ENCODE measurements at places on chromosomes 11 and 22.

DNA sequence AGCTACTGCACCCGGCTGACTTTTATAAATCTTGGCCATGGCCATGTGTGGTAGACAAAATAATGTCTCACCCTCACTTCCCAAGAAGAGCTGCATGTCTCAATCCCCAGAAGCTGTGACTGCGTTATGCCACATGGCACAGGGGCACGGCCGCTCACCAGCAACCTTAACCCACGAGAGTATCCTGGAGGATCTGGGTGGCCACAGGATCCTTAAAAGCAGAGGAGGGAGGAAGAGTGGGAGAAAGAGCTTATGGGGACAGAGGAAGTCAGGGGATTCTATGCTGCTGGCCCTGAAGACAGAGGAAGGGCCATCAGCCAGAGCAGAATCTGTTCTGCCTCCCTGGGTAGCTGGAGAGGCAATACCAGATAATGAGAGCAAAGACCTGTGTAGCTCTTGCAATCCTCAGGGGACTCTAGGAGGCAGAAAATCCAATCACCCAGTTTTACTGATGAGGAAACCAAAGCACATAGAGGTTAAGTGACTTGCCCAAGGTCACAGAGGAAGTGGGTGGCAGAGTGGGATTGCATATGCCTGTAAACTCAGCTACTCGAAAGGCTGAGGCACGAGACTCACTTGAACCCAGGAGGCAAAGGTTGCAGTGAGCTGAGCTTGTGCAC lies 55.3 kb downstream of the CELSR1 start:
- no peak for DNase-seq

DNA sequence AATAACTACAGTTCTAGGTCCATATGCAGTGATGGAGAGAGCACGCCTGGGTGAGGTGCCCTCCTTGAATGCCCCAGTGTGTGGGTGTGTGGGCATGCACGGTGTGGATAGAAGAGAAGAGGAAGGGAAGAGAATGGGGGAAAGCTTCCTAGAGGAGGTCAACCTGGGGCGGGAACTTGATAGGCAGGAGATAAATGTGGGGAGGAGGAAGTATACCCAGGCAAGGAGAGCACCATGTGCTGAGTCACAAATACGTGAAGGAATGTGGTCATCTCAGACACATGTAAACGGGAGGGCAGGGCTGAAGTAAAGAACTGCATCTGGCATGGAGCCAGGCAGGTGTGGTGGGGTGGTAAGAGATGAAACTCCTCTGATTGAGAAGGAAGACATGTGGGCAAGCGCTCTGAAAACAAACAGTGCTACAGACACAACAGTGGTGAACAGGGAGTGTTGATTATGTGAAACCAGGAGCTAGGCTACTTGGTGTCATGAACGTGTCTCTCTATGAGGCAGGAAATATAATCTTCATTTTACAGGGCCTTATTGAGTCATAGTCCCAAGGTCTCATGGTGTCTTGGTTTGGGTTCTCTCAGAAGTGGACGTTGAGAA lies 61.5 kb upstream of the EED start:
- no peak for DNase-seq

DNA sequence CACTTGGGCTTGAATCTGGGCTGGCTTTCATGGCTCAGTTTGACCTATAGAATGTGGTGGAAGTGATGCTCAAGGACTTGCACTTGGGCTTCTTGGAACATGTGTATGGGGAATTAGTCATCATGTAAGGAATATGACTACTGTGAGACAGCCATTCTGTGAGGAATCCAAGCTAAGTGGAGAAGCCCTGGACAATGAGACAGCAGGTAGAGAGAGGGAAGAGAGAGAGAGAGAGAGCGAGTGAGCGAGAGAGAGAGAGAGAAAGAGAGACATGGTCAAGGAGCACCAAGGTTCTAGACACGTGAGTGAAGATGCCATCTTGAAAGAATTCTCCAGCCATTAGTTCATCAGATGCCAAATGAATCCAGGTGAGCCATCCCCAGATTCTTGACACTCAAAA lies 261.6 kb upstream of the SORL1-AS1 start:
- peak; percentile 13 for DNase-seq

GRCh38 chr11:65438257-65439151 lies 15.9 kb downstream of the NEAT1 start:
- DNase-seq = peak; percentile 53

- peak; percentile 54 for DNase-seq
Observed at GRCh38 chr11:126282736-126283591, at the start of gene TIRAP. TIRAP (plus strand) TSS chr11:126283093; CDS start chr11:126290895, 7,802 bp downstream.

- no peak for DNase-seq
Observed at GRCh38 chr11:63448646-63449045, 42.3 kb downstream of the PLAAT5 start.

DNA sequence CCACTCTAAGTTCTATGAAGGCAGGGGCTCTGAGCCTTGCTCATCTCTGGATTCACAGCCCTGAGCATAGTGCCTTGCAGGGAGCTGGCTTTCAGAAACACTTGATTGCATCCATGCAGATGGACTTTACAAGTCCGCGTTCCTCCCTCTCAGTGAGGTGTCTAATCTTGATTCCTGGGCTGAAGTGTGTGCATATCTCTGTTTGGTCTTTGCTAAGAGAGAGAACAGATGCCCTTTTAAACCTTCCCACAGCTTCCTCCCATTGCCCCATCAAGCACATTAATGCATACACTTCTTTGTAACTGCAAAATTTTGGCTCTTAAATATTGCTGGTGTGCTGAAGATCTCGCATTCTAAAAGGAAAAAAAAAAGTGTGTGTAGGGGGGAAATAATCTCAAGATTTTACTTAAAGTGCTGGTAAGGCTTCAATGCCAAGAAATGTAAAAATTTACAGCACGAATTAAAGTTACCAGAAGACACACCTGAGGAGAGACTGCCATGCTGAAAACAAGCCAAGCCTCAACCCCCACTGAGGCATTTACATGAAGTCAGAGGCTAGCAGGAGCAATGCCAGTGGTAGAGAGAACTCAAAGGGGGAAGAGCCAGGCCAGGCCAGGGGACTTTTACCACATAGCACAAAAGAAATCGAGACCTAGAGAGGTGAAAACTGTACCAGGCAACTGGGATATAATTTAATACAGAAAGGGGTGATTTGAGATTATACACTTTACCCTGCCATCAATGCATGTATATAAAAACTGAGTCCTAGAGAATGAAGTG lies 492.1 kb downstream of the SOX6 start:
- no peak for DNase-seq

- no peak for DNase-seq
Observed at GRCh38 chr11:16863389-16863788, 124.9 kb downstream of the C11orf58 start.

- no peak for DNase-seq
Observed at GRCh38 chr22:37911697-37912096, 5.6 kb downstream of the MICALL1 start.

GRCh38 chr11:123047266-123047946 lies 14.5 kb downstream of the HSPA8 start:
- no peak for DNase-seq

- peak; percentile 74 for DNase-seq
Observed at GRCh38 chr11:62004473-62004872, 37.0 kb upstream of the FTH1 start.

GRCh38 chr11:120784566-120785251 lies 239.2 kb upstream of the TBCEL start:
- no peak for DNase-seq

- no peak for DNase-seq
Observed at GRCh38 chr11:104098132-104098531, 61.7 kb downstream of the DDI1 start.

DNA sequence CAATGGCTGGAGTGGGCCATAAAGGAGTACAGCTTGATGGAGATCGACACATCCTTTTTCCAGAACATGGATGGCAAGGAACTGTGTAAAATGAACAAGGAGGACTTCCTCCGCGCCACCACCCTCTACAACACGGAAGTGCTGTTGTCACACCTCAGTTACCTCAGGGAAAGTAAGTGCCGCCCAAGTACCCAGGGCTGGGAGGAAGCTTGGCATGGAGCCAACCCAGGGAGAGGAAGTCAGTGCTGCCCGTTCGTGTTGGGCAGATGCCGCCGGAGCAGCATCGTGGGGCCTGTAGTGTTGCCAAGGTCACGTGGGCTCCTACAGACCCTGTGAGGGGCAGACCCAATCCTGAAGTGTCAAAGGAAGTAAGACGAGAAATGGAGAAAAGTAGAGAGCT lies 78.9 kb downstream of the FLI1 start:
- no peak for DNase-seq

DNA sequence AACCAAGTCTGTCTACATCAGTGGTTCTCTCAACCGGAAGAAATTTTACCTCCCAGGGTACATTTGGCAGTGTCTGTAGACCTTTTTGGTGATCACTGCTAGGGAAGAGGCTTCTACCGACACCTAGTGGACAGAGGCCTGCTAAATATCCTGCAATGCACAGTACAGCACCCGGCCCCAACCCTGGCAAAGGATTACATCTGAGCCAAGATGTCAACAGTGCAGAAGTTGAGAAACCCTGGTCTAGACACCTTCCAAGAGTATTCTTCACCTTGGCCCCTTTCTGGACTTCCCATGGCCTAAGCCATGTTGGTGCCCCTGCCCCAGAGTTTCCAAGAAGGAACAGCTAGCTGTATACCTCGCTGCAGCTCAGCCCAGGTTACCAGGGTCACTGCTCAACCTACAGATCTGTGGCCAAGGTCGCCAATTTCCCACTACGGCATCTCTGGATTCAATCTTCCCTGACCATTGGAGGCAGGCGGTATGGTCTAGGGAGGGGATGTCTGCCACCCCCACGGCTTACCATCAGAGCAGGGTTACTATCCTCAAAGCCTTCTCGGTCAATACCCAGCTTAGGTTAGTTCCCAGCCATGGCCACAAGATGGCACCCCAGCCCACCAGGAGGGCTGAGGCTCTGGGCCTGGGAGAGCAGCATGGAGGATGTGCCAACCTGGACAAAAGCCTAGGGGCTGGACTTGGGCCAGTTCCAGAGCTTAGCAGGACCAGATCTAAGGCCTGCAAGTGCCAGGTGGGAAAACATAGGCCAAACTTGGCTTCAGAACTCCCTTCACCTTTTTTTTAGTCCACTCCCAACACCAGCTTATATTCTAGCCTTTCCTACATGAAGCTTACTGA lies 3.7 kb upstream of the KCNC1 start:
- peak; percentile 71 for DNase-seq
